Activated CD8-positive, alpha-beta memory T cell treated with anti-CD3 and anti-CD28 coated beads, Interleukin-2, amount 10 ng/mL, durations not matched to agents 7 days and 5 days (primary cell): ENCODE measurements at places on chromosomes 3 and 15. TPM values are rescaled to one million over a fixed set of nuclear protein-coding genes. Genes with fewer than 3 reads are reported as not detected.

Gene CYP19A1
- 1.0 TPM for total RNA-seq

Gene CACNA2D3
- not detected for total RNA-seq

Gene CHRNA3
- not detected for total RNA-seq

Gene GOLGA6A
- total RNA-seq = not detected

Gene A4GNT
- not detected for total RNA-seq

Gene HTR3E
- not detected for total RNA-seq

Gene SCAMP5
- 0.94 TPM for total RNA-seq

GRCh38 chr3:34279901-34280300 is 481.5 kb downstream of the PDCD6IP start:
- no peaks in the 10 kb centered on the region for H3K36me3 ChIP-seq
- no peaks in the 10 kb centered on the region for H3K4me1 ChIP-seq
- no peak for DNase-seq
- peaks cover 3% of the 10 kb centered on the region for H3K27me3 ChIP-seq
- no peak overlapping the region for H3K4me3 ChIP-seq

- H3K27ac ChIP-seq = no peak overlapping the region
- H3K4me3 ChIP-seq = no peak overlapping the region
- no peaks in the 10 kb centered on the region for H3K36me3 ChIP-seq
- no peak for DNase-seq
Measured at GRCh38 chr3:43213631-43214030, 72.7 kb upstream of the SNRK start.

DNA sequence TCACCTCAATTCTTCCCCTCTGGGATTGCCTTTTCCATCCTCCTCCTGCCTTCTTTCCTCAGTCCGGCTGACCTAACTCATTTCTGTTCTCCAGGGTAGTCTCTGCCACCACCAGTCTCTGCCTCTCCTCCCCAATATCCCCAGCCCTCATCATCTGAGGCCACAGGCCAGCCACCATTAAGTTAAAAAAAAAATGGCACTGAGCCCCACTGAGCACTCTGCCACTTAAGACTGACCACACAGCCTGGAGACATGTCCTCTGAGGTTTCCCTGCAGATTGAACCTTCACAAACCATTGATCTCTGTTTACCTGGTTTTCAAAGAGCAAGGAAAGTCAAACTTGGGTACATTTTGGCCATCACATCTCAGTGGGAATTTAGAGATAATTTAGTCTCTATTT is 13.6 kb downstream of the LRRC2 start:
- peak; percentile 19 for DNase-seq
- peaks cover 3% of the 10 kb centered on the region for H3K36me3 ChIP-seq
- H3K27me3 ChIP-seq = peaks cover 20% of the 10 kb centered on the region
- H3K27ac ChIP-seq = no peak overlapping the region
- H3K4me3 ChIP-seq = no peak overlapping the region
- H3K4me1 ChIP-seq = peaks cover 15% of the 10 kb centered on the region

DNA sequence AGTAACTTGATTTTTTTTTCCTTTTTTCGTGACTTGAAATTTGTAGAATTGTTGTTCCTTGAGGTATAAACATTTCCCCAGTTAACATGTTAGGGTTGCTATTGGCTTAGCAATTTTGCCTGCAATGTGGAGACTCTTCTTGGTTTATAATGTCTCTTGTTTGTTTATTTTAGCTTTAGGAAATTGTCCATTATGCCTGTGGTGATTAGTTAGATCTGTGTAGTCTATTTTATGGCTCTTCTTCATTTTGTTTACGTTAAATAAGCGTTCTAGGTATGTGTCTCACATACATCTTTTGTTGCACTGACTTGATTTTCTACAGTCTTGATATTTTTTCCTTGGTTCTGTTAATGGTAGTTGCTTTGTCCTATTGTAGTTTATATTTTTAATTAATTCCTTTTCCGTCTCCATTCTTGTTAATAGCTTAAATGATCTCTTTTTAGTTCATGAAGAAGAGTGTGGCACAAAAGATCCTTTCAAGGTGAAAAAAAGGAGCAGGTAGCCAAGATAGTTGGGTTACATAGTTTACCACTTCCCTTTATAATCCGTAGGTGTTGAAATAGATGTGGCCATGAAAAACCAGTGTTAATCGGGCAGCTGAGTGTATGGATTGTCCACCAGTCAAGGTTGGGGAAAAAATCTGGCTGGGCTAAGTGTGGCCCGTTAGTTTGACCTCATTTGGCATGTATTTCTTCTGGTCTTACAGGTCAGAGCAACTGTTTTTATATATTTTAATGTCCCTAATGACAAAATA is 12.1 kb downstream of the IQGAP1 start:
- peaks cover 41% of the 10 kb centered on the region for H3K36me3 ChIP-seq
- peaks cover 68% of the 10 kb centered on the region for H3K4me1 ChIP-seq
- no peaks in the 10 kb centered on the region for H3K27me3 ChIP-seq
- H3K4me3 ChIP-seq = peak overlapping the region; percentile 58

- no peak for DNase-seq
- no peak overlapping the region for H3K27ac ChIP-seq
- no peak overlapping the region for H3K4me3 ChIP-seq
Measured at GRCh38 chr3:43727930-43728329, 37.2 kb downstream of the ABHD5 start.

- H3K4me1 ChIP-seq = peaks cover 26% of the 10 kb centered on the region
- peaks cover 20% of the 10 kb centered on the region for H3K36me3 ChIP-seq
- no peak for DNase-seq
- no peak overlapping the region for H3K27ac ChIP-seq
- H3K27me3 ChIP-seq = no peaks in the 10 kb centered on the region
Measured at GRCh38 chr15:64071931-64072765, 21.5 kb downstream of the CIAO2A start.

DNA sequence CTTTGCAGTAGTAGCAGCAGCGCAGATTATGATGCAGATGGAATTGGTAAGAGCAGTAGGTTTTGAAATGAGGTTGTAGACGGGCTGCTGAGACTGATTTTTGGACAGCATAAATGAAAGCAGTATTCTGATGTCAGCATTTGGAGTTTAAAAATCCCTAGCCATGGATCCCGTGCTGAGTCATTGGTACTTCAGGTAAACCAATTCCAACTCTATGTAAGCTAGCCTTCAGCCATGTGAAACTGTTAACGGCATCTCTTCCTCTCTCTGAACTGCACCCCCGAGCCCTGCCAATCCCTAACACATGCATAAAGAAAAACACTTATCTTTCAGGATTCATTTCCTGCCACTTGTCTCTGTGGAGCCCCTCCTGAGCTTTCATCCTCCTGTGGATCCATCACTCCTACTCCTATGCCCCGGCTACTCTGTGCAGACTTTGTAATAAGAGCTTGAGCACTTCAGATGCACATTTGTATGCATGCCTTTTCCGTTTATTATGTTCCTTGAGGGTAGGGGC is 119.0 kb downstream of the AKAP13 start:
- H3K4me1 ChIP-seq = peaks cover 43% of the 10 kb centered on the region
- no peaks in the 10 kb centered on the region for H3K27me3 ChIP-seq
- no peak for DNase-seq
- no peak overlapping the region for H3K27ac ChIP-seq
- H3K4me3 ChIP-seq = no peak overlapping the region

- H3K36me3 ChIP-seq = no peaks in the 10 kb centered on the region
- H3K27ac ChIP-seq = no peak overlapping the region
- DNase-seq = no peak
- no peak overlapping the region for H3K4me3 ChIP-seq
- H3K27me3 ChIP-seq = peaks cover 8% of the 10 kb centered on the region
Measured at GRCh38 chr3:10373686-10374261, 52.9 kb upstream of the SEC13 start.

- no peak for DNase-seq
- H3K4me1 ChIP-seq = peaks cover 88% of the 10 kb centered on the region
- H3K27me3 ChIP-seq = no peaks in the 10 kb centered on the region
- peak overlapping the region; percentile 68 for H3K4me3 ChIP-seq
Measured at GRCh38 chr15:60580073-60580472, 101.1 kb upstream of the ICE2 start.

DNA sequence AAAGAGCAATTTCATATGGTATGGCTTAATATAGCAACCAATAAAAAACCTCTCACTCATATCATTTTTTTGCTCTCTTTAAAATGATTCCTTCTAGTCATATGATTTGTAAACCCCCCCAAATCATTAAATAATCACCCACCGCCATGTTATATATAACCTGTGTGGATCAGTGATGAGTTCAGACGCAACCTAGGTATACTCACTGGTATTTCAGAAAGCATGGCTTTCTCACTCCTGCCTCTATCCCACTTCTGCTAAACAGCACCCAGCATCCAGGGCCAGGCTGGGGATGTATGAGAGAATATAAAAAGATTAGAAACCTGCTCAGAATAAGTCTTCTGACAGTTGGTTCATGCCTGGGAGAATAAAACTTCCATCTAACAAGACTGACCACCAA is 172.3 kb upstream of the PRICKLE2 start:
- H3K27me3 ChIP-seq = peaks cover 2% of the 10 kb centered on the region
- no peaks in the 10 kb centered on the region for H3K36me3 ChIP-seq
- no peak overlapping the region for H3K4me3 ChIP-seq
- no peak overlapping the region for H3K27ac ChIP-seq

DNA sequence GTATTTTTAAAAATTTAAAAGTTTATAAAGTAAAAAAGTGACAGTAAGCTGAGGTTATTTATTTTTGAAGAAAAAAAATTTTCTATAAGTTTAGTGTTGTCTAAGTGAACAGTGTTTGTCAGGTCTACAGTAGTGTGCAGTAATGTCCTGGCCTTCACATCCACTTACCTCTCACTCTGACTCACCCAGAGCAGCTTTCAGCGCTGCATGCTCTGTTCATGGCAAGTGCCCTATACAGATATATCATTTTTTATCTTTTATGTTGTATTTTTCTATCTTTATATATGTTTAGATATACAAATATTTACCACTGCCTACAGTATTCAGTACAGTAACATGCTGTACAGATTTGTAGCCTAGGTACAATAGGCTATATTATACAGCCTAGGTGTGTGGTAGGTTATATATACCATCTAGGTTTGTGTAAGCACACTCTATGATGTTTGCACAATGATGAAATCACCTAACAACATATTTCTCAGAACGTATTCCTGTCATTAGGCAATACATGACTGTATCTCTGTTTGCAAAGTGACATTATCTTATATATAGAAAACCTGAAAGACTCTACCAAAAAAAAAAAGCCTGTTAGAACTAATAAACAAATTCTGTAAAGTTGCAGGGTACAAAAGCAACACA is 75.9 kb upstream of the TMC3 start:
- peaks cover 23% of the 10 kb centered on the region for H3K27me3 ChIP-seq
- no peaks in the 10 kb centered on the region for H3K4me1 ChIP-seq
- no peaks in the 10 kb centered on the region for H3K36me3 ChIP-seq
- H3K4me3 ChIP-seq = no peak overlapping the region
- no peak overlapping the region for H3K27ac ChIP-seq
